Activated CD4-positive, CD25-positive, alpha-beta regulatory T cell treated with anti-CD3 and anti-CD28 coated beads, Interleukin-2, amount 50 U/mL, for 16 hours (primary cell): ENCODE measurements at places on chromosomes 2 and 18.

- no peak for DNase-seq
Observed at GRCh38 chr2:88400037-88400767, 52.3 kb downstream of the FOXI3 start.

DNA sequence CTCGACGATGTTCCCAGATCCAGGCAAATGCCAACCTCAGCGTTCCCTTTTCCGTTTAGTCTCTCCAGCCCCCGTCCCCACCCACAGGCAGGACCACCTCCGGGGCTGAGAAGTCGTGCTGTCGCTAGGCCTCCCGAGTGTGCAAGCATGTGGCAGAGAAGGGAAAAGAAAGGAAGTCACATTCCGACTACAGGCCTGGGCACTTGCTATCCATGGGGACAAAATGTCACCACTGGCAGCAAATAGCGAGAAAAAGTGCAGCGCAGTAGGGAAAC is 420 bp downstream of the PIGN start:
- DNase-seq = no peak

GRCh38 chr18:7879717-7880116 is 312.6 kb downstream of the PTPRM start:
- no peak for DNase-seq

- no peak for DNase-seq
Observed at GRCh38 chr2:226600802-226601201, 198.8 kb downstream of the IRS1 start.

GRCh38 chr2:30022444-30023071 is 101.2 kb upstream of the ALK start:
- no peak for DNase-seq

- DNase-seq = no peak
Observed at GRCh38 chr18:46567196-46567595, 89.8 kb downstream of the LOXHD1 start.
